ENCODE measurements at places on chromosomes 5 and 9.

DNA sequence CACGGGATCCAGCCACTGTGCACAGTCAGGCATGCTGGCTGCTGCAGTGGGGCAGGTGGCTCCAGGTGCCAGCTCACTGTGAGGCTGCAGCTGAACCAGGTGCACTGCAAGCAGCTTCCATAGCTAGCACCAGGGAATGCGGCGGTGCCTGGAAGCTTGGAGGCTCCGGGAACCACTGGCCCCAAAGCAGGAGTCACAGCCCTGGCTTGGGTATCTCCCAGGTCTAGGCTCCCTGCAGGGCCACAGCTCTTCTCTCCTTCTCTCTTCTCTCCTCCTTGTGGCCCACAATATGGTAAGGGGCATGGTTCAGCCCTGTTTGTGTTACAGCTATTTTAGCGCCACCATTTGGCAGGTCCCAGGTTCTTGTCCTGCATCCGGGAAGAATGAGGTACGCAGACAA is 6.7 kb upstream of the MTMR12 start:
- no peak for DNase-seq

DNA sequence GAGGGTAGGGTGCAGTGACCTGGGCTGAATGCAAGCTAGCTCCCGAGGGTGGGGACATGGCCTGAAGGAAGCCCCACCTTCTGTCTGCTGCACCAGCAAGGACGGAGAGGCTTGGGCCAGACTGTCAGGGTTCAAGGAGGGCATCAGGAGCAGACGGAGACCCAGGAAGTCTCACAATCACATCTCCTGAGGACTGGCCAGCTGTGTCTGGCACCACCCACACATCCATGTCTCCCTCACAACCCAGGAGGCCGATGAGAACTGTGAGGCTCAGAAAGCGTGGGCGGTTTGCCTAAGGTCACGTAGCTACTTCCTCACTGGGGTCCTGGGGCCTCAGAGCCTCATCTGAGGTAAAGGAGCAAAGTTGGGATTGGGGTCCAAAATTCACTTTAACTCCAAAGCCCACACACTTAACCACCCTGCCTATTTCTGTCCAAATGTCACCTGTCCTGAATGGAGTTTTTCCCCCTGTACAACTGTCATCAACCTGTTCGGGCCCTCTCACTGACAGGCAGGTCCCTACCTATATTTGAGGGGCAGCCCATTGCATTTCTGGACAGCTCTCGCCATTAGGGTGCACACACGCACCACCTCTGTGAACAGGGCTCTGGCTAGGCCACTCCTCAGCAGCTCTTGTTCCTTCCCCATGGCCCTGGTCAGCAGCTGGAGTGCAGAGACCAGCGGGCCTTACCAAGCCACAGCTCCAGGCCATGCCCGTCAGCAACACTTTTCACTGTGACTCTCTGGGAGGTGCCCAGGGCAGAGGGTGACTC is 3.4 kb downstream of the IL13 start:
- no peak for DNase-seq

DNA sequence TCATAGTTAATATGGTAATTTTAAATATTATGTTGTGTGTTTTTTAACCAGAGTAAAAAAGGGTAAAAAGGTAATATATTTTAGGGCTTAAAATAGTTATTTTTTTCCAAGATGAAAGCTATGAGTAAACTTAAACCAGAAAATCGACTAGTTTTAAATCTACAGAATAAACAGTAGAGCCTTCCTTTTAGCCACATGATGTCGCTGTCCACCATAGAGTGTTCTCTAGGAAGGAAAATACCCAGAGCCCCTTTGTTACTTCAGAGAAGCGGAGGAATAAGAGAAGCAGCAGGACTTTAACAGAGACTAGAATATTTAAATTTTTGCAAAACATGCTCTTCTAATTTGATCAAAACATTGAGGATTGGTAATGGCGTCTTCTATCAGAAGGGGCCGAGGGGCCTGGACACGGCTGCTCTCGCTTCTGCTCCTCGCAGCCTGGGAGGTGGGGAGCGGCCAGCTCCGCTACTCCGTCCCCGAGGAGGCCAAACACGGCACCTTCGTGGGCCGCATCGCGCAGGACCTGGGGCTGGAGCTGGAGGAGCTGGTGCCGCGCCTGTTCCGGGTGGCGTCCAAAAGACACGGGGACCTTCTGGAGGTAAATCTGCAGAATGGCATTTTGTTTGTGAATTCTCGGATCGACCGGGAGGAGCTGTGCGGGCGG is at the start of gene PCDHA2:
PCDHA2 (plus strand) TSS at position 258 of the 664 bp plus-strand sequence.
- no peak for DNase-seq

DNA sequence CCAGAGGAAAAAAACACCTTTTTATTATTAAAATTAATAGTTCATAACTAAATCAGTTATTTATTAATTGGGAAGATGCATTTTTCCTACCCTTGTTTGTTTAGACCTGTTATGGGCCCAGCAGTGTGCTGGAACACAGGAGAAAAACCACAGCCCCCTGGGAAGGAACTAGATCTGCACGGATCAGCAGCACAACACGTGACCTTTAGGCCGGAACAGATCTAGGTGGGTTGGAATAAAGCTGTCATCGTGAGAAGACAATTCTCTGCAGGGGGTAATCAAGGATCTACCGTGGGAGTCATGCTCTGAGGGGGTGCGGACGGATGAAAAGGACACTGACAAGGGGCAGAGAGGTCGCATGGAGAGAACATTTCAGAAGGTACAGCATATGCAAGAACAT is 95.8 kb upstream of the SPATA31C2 start:
- DNase-seq, result no peak

- no peak for DNase-seq
These were observed 502.6 kb upstream of the CDH6 start for GRCh38 chr5:30690931-30691330.
